ENCODE measurements at places on chromosomes 13 and 19.

GRCh38 chr13:23632048-23632582 lies 61.9 kb downstream of the TNFRSF19 start:
- no peak for DNase-seq

- no peak for DNase-seq
Observed at GRCh38 chr13:113643593-113643992, 14.4 kb downstream of the ATP4B start.

- no peak for DNase-seq
Observed at GRCh38 chr13:23859904-23860303, 29.3 kb downstream of the MIPEP start.

DNA sequence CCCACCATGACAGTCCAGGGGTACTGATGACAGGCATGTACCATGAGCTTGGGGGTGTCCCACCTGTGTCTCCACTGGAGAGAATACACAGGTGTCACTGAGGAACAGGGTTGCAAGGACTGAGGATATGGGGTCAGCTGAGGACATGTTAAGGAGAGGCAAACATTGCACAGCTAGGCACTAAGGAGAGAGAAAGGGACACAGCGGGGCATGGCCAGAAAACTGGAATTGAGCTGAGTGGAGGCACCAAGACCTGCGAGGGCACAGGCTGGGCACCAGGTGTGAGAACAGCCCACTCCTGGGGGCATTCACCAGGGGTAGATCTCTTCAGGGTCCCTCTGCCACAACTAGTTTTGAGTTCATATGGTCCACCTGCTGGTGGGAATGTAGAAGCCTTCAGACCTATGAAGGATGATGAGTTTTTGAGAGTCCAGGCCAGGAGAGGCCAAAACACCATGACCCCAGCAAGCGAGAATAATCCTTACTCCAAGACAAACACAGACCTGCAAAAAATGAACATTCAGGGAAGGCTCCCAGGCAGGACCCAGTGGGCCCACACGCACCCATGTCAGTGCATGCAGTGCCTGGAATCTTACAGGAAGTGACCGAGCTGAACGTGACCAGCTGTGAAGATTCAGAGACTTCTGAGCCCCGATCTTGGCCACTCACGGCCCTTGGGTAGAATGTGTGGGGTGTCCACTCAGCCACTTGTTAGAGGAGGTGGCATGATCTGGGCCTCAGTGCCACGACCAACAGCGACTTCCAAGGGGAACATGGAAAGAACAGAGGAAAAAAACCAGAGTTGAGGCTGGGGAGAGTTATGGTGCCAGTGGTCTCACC lies 1.4 kb upstream of the ZNF584 start:
- DNase-seq = no peak

GRCh38 chr13:42696191-42696590 lies 85.2 kb upstream of the FAM216B start:
- DNase-seq = no peak

- DNase-seq = no peak
Observed at GRCh38 chr19:55440411-55441105, 2.5 kb downstream of the SHISA7 start.

- no peak for DNase-seq
Observed at GRCh38 chr13:29909081-29909730, 58.8 kb upstream of the UBL3 start.

- no peak for DNase-seq
Observed at GRCh38 chr13:114279146-114279545, 2.3 kb upstream of the UPF3A start.

- no peak for DNase-seq
Observed at GRCh38 chr19:17324357-17325114, 10.1 kb downstream of the ANO8 start.

- DNase-seq = no peak
Observed at GRCh38 chr19:49057636-49058234, at the start of gene CGB7. Gene CGB7 (minus strand): TSS chr19:49057749. CDS start chr19:49055375, 2,374 bp downstream.

DNA sequence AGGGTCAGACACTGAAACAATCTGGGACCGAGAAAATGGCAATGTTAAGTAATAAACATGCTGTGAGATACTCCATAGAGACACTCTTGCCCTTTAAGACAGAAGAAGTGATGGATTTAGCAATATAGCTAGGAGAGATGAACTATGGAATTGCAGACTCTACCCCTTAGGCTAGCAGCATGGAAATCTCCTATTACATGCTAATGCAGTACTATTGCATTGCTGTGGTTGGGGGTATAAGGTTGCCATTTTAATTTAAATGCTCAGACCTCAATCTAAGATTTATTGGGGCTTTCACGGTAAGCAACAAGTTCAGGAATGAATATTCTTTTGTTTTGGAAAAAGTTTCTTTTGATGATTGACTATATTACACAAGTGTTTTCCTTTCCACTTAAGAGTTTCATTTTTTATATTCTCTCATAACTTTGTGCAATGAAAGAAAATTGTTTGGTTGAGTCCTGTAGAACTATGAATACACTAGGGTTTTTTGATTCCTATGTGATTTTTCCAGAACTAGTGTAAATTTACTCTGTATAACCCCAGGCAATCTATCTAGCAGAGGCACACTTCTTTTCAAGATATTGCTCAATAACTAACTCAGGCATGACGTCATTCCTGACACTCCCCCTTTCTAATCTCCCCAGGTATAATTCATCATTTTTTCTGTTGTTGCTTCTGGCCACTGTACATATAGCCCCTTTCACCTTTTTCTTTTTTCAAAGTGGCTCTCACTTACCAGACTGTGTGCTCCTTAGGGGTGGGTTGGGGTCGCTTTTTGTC lies 394.7 kb upstream of the KLF12 start:
- no peak for DNase-seq

DNA sequence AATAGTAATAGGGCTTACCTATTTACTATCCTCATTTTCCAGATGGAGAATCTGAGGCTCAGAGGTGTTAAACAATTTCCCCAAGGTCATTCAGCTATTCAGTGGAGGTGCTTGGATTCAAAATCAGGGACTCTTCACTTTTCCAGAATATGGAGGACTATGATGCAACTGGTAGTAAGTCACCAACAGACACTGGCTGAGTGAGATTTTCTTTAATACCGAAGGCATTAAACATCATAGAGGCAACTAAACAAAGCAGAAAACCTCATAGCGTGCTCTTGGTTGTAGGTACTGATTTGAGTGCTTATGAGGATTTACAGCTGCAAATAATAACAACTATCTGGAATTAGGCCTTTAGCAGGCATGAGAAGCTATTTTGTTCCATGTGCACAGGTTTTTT lies 134.4 kb downstream of the DLEU7 start:
- no peak for DNase-seq

DNA sequence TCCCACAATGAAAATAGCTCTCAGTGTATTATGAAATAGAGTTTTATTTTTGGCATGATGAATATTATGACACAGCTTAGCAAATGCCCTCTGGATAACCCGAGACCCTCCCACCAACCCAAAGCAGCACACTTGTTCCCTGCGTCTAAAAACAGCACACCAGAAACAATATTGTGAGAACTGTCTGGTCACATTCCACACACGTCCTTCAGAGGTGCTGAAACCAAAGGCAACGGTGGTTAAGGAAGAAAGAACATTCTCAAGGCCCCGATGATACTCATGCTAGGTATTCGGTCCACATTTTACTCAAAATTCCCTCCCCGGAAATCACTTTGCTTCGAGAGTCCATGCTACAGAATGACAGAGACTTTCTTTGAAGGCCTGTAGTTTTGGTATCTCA lies 156.7 kb downstream of the SLC7A1 start:
- DNase-seq = no peak

- no peak for DNase-seq
Observed at GRCh38 chr19:1041272-1041834, 1.4 kb downstream of the ABCA7 start.

DNA sequence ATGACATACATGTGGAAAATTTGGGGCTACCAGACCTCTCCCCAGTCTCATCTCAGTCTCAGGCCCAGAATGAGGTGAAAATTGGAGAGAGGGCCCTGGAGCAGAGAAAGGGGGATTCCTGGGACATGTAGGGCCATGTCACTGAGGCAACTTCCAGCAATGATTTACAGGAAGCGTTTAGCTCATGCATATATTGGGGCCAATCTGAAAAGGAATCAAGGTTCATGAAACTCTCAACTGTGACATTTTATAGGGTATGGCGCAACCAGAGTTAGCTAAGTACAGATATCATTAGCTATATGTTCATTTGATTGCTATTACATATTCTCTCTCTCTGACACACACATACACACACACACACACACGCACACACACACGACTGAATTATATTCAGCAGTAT lies 86.3 kb downstream of the RNASEH2B start:
- DNase-seq = peak; percentile 43
